ENCODE measurements at places on chromosomes 13 and 19. TPM values are rescaled to one million over a fixed set of nuclear protein-coding genes. Genes with fewer than 3 reads are reported as not detected.

- DNase-seq, result no peak
- no peaks in the 10 kb centered on the region for H3K27me3 ChIP-seq
- no peak overlapping the region for H3K4me3 ChIP-seq
- H3K27ac ChIP-seq, result no peak overlapping the region
These were observed 399.0 kb downstream of the PCDH9 start for GRCh38 chr13:66830940-66831716.

LYPD3 gene
- total RNA-seq, result 0.60 TPM

DNA sequence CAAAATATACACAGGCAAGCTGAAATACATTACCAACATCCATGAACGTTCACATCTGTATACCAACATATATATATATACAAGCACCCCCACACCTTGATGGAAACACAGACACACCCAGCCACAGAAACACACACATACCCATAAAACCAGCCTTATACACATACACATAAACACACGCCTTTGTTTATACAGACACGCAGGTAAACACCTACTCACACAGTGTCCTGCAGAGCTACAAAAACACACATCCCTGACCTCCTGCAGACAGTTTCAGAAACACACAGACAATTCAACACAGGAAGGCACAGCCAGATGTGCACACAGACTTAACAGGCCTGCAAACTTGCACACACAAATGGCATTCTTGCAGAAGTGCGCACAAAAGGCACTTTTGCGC lies 21.3 kb upstream of the IRGC start:
- H3K4me3 ChIP-seq, result no peak overlapping the region
- no peak for DNase-seq
- H3K27me3 ChIP-seq, result peaks cover 45% of the 10 kb centered on the region
- no peaks in the 10 kb centered on the region for H3K4me1 ChIP-seq
- no peak overlapping the region for H3K27ac ChIP-seq

GRCh38 chr13:20054586-20054985 lies 96.1 kb downstream of the ZMYM2 start:
- peaks cover under 1% of the 10 kb centered on the region for H3K4me1 ChIP-seq
- no peak for DNase-seq
- H3K27me3 ChIP-seq, result no peaks in the 10 kb centered on the region
- peaks cover 31% of the 10 kb centered on the region for H3K36me3 ChIP-seq

LILRA1 gene
- total RNA-seq, result not detected

GRCh38 chr13:98970330-98970729 lies 7.5 kb downstream of the DOCK9 start:
- DNase-seq, result no peak
- H3K27ac ChIP-seq, result no peak overlapping the region
- no peak overlapping the region for H3K4me3 ChIP-seq

OR7C2 gene
- not detected for total RNA-seq

DNA sequence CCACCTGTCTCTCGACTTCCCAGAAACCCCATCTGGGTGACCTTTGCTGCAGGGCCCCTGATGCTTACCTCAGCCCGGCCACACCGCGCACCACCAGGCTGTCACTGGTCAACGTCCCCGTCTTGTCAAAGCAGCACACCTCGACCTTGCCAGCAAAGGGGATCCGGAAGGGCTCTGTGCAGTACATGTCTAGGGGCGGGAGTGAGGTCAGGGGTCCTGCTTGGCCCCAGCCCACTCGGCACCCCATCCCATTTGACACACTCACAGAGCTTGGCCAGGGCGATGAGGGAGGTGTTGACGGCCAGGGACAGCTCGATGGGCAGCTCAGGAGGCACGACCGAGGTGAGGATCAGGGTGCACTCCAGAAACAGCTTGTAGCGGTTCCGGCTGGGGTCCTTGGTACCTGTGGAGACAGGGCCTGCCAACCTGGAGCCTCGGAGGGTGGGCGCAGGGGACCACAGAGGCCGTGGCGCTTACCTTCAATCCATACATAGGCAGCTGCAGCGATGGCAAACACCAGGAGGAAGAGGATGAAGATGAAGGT lies 8.4 kb downstream of the ATP13A1 start:
- no peak overlapping the region for H3K27ac ChIP-seq
- no peak overlapping the region for H3K4me3 ChIP-seq
- H3K36me3 ChIP-seq, result peaks cover 17% of the 10 kb centered on the region
